ENCODE measurements at places on chromosomes 4 and X.

GRCh38 chr4:145679520-145679919 is 426 bp upstream of the C4orf51 start:
- DNase-seq = peak; percentile 89

DNA sequence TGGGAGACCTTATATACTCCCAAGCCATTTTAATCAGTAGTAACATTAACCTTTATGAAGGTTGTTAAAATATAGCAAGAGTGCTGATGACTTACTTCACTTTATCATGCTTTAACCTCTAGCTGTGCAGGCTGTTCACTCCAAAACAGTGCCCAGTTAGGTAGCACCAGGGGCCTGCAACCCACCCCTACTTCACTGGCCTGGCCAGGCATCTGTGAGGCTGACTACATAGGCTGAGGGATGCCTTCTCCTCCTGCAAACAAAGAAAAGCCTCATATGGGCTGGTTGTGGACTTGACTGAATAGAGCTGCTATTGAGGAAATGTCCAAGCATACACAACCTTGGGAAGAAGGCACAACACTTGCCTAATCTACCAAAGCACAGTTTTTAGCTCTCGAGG is 172.8 kb downstream of the SHROOM3 start:
- no peak for DNase-seq

DNA sequence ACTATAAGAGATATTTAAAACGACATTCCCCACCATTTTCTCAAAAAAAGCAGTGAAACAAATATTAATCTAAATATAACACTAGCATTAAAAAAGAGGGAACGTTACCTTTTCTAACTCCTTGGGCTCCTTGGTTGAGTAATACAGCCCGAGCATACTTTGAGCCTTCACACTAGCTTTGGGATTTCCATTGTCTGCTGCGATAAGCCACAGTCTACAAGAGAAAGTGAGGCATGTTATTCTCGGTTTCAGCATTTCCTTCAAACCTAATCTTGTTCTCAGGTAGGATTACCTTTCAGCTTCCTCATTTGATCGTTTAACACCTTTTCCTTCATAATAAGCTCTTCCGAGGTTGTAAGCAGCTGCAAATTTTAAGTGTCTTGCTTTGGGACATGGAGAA is 21.7 kb downstream of the LRP2BP start:
- no peak for DNase-seq

DNA sequence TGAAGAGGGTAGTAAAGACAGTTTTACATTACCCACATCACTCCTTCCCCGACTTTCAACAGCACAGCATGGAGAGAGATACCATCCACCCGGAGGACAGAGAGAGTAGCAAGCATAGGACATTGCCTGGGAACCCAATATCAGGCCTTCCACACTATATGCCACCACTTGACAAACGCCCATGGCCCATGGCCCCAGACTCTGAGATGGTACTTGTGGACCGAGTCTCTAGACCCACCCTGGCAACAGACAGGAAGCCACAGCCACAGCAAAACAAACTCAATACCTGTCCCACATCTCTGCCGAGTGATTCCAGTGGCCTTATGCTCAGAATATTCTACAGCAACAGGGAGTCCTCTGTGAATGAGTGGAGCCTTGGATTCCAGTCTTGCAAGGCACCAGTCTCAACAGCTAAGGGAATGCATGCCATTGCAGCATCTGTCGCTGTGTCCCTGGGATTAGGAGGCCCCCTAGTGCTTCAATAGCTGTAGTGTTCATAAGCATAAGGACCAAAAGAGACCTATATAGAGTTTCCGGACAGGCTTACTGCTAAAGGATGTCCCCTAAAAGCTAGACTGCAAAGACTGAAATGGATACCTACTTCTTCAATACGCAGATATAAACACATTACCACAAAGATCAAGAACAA is 14.7 kb upstream of the CT55 start:
- peak; percentile 67 for DNase-seq

DNA sequence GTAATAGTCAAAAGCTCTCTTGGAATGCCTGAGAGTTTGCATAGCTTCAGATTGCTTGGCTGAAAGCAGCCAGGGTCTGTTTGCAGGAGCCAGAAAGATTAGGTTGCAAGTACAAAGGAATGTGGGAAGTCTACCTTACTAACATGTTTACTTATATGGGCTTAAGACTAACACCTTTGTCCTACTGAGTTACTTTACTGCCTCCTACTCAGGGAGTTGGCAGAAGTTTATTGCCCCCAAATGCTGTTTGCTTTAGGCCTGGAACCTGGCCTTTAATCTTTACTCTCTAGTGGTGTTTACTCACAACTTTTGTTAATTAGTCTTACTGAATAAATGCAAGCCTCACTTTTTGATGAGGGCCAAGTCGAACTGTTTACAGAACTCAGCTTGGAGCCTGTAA is 219.4 kb upstream of the ZC4H2 start:
- DNase-seq = no peak

- peak; percentile 81 for DNase-seq
Measured at GRCh38 chr4:169243825-169244609, 26.7 kb downstream of the SH3RF1 start.

GRCh38 chr4:84718699-84719098 is 135.8 kb downstream of the CDS1 start:
- no peak for DNase-seq

DNA sequence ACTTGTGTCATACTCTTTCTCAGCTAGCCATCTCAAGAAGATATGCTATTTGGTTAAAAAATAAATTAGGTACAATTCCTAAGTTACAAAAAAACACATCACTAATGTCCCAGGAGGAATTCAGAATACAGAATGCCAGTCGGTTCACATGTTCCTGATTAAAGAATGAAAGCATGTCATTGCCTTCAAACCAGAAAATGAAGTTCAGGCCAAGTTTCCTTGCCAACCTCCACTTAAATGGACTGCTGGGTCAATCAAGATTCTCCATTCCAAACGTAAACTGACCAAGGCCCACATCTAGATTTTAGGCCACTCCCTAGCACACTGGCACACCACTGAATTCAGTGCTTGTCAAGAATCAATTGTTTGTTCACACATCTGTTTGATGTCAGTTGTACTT is 6.5 kb downstream of the PIGA start:
- DNase-seq = no peak

- DNase-seq = no peak
Measured at GRCh38 chrX:133440797-133441163, 25.5 kb upstream of the GPC4 start.

- no peak for DNase-seq
Measured at GRCh38 chr4:8326206-8326605, 56.7 kb downstream of the HTRA3 start.

DNA sequence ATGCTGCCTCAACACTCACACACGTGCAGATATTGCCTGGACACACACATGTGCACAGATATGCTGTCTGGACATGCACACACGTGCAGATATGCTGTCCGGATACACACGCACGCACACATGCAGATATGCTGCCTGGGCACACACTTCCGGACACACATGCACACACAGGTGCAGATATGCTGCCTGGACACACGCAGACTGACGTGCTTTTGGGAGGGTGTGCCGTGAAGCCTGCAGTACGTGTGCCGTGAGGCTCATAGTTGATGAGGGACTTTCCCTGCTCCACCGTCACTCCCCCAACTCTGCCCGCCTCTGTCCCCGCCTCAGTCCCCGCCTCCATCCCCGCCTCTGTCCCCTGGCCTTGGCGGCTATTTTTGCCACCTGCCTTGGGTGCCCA is 14.7 kb downstream of the FGFRL1 start:
- DNase-seq = peak; percentile 29

DNA sequence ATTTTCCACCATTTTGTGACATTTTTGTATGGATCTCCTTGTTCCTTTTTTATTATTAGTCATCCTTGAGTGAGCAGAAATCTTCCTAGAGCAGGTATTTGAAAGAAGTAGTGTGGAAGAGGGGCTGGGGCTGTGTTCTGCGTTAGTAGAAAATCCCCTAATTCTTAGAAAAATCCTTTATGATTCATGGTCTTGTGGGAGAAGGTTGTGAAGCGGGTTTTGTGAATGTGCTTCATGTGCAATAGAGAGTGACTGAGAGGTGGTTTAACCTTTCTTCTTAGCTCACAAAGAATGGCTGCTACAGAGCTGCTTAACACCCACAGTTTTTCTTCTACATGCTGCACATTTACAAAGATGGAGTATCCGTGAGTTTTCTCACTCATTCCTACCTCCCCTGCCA is 220.5 kb downstream of the IDS start:
- DNase-seq = no peak

GRCh38 chrX:38095971-38096529 is 89.7 kb downstream of the SYTL5 start:
- no peak for DNase-seq

DNA sequence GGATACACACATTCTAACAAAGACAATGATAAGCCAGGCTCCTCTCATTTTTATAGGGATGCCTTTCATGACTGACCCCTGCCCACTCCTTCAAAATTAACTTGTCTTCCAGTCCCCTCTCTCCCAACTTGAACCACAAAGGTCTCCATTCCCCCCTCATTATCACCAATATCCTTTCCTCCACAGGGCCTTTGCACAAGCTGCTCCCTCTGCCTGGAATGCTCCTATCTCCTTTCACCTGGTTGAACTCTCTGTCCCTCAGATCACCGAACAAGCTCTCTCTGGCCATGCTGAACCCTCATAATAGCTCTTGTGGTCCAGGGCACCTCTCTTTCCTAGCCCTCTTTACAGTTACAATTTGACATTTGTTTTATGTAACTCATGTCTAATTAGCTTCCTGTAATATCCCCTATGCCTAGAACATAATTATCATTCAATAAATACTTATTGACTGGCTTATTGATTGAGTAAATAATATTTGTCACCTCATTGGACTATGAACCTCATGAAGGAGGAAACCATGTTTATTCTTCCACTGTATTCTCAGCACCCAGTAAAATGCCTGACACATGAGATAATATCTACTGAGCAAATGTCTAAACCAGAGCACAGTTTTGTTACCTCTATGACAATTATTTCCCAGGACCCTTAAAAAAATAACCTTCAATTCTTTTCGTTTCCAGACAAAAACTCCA is 266.3 kb upstream of the RASGEF1B start:
- no peak for DNase-seq

- DNase-seq = no peak
Measured at GRCh38 chr4:174521800-174522182, 497 bp downstream of the HPGD start.

- DNase-seq = no peak
Measured at GRCh38 chrX:15475021-15475420, 18.1 kb downstream of the PIR start.

DNA sequence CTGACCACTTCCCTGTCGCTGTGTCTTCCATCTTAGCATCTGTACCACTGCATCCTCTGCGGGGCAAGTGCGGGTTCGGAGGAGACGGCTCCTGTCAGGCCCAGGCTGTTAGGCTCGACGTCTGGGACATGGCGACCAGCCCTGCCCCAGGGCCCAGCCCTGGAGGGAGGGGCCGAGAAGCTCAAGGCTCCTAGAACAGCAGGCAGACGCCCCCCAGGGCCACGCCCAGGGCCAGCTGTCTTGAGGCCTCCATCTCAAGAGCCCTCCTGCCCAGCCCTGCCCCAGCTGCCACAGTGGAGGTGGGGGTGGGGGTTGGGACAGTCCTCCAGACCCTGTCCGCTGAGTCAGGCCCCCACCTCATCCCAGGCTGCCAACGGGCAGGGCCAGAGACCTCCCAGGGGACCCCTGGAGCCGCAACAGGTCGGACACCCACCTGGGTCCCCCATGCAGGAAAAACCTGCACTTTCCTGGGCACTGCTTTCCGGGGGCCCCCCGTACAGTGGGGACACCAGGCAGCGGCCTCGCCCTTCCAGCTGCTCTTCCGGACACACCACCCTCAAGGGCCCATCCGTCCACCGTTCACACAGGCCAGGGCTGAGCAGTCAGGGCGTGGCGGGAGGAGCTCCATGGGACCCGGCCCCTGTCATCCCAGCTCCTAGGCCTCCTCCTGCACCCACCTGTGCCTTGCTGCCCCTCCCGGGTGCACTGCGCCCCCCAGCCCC is 83.1 kb downstream of the FAM53A start:
- no peak for DNase-seq

DNA sequence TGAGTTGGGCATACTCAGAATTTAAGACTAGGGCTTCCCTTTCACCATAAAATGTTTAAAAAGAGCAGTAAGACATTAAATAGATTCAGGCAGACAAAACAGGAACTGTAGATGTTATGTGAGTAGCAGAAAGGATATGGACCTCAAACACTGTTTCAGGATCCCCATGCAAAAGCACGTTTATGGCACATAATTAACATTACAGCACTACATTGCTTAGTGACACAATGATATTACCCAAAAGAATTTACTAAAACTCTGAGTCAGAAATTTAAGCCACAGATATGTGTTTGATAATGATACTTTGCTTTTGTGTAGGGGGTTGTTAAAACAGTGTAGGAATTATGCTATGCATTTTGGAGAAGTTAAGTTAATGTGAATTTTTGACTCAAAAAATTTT is 266.3 kb downstream of the PDGFC start:
- peak; percentile 84 for DNase-seq

Data from EH (cell line).